ENCODE measurements at places on chromosomes 12 and 14.

- no peak for DNase-seq
These were observed 577.7 kb upstream of the NOVA1 start for GRCh38 chr14:27175489-27175888.

DNA sequence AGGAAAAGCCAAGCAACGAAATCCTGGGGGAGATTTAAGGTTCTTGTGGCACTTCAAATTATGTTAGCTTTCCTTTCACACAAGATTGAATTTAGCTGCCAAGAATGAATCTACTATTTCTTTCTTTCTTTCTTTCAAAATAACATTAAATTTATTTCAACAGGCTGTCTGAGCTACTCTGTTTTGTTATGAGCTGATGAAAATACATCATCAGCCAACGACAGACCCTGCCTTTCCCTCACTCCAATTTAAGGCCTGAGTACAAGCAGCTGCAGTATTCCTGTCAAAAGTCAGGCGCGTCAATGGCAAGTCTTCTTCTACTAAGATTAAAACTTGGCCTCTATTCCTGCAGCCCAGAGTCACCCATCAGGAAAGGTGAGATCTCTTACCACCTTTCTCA, 347.7 kb upstream of the FLRT2 start:
- no peak for DNase-seq

GRCh38 chr14:34180434-34180833, 229.6 kb upstream of the EGLN3 start:
- DNase-seq, result no peak

DNA sequence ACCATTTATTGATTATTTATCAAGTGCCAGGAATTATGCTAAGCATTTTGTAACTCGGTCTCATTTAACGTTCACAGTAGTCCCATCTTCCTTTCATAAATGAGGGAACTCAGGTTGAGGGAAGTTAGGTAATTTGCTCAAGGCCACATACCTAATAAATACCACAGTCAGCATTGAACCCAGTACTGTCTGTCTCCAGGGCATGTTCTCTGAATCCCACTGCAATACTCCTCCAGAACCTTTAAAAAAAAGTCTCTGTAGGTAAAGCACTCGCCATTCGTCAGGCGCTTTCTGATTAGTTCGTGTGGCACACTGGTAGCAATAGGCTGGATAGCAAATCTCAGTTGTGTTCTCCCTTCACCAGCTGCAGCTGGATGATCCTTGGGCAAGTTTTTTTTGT, 14.3 kb downstream of the SLC17A8 start:
- no peak for DNase-seq

- DNase-seq, result peak; percentile 91
These were observed 106.0 kb downstream of the SLC41A2 start for GRCh38 chr12:104852102-104852501.

DNA sequence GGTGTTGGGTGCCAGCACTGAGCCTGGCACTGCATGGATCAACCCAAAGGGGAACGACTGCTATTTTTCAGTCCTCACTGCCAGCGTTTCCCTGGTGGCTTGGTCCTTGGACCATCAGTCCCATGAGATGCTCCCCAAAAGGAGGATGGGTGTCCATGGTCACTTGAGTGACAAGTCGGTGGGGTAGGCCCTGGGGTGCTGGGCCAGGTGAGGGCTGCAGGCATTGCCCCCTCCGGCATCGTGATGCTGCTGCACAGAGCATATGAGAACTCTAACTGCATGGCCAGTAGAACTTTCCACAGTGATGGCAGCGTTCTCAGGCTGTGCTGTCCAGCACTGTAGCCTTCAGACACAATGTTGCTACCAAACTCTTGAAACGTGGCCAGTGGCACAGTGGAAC, 16.2 kb downstream of the SETD1B start:
- DNase-seq, result no peak

GRCh38 chr14:95255487-95255886, 64.2 kb downstream of the CLMN start:
- no peak for DNase-seq

- no peak for DNase-seq
These were observed 6.5 kb downstream of the CCDC175 start for GRCh38 chr14:59570122-59570521.

DNA sequence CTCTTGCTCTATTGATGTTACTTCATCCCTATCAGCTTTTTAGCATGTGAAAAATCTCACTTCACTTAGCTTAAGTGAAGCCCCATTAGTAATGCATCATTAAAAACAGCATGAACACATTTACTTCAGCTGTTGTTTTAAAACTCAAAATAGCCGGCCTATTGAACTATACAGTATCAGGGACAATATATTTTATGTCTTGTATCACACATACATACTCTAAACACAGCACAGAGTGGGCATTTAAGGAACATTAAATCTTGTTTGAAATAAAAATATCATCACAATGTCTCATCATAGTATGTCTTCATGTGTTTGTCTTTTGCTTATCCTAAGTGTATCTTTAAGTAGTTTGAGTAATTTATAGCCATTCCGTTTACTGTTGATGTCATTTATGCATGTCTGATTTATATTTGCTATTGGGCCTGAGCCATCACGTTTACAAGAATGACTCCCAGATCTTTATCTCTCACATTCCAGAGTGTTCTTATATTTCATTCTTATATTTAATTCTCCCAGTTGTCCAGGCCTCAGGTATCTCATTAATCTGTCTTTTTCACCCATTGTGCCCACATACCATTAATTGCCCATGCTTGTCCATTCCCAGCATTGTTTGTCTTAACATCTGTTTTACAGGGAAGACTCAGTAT, 57.5 kb downstream of the ARHGAP5 start:
- DNase-seq, result peak; percentile 89

GRCh38 chr14:23306412-23307145, at the start of gene BCL2L2:
TSS of gene BCL2L2 (plus strand) at chr14:23306833. CDS start at chr14:23307768, 935 bp downstream.
- DNase-seq, result peak; percentile 71

GRCh38 chr12:107512391-107512790, 173.2 kb upstream of the PWP1 start:
- no peak for DNase-seq

DNA sequence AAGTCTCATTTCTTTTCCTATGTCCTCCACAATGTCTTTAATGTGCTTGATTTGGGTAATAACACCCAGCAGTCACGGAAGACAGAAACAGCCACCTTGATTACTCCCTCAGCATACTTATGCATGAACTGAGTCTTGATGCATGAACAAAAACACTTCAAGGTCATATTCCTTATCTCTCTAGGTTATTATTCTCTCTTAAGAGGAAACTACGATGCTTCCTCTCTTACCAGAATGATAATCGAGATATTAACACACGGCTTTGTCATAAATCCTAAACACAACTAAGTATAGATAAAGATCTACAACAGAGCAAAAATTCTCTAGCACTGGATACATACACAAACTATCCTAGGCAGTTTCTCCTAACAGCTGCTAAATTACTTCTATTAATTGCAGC, 583.5 kb upstream of the ATP2B1 start:
- DNase-seq, result no peak

GRCh38 chr14:86521843-86522242, 991.9 kb downstream of the FLRT2 start:
- no peak for DNase-seq

DNA sequence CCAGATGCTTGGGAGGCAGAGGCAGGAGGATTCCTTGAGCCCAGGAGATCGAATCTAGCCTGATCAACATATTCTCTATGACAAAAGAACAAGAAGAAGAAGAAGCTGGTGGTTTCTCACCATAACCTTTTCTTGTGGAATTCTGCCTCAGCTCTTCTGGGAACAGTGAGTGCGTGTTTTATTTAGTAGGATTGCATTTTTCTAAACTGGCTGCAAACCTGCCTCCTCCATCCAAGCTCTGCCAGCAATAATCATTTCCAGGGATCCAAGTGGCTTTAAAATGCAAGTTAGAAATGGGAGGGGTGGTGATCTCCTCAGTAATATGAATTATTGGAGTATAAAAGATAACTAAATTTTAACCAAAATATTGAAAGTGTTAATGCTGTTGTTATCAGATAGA, 46.1 kb upstream of the MMP17 start:
- no peak for DNase-seq

DNA sequence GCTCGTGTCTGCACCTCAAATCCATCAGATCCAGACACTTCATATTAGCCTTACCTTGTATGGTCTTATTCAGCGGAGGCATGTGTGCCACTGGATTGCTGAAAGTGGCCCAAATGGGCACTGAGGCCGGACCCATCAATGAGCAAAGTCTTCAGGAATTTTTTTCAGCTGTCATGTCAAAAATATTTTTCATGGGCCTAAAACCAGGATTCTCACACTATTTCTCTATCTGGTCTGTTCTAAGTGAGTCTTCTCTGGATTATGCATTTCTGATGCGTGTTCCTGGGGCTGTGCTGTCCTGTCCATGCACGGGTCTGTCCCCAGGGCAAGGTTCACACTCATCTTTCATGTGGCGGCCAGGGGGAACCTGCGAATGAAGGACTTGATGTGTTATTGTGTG, 94.6 kb downstream of the KCNA5 start:
- DNase-seq, result no peak

DNA sequence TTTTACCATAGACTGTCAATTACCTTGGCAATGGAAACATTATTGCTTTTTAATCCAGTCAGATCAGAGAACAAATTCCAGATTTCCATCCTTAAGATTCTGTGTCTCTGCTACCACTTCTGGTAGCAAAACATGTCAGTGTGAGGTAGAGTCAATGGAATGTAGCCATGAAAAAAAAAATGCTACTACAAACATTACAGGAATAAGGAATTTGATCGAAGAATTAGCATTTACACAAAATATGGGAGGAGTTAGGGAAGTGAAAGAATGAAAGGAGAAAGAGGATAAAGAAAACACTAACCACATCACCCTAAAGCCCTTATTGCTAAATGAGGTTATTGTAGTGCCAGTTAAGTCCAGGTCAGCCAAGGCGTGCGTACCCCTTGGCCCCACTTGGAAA, 9.2 kb downstream of the MED21 start:
- no peak for DNase-seq

DNA sequence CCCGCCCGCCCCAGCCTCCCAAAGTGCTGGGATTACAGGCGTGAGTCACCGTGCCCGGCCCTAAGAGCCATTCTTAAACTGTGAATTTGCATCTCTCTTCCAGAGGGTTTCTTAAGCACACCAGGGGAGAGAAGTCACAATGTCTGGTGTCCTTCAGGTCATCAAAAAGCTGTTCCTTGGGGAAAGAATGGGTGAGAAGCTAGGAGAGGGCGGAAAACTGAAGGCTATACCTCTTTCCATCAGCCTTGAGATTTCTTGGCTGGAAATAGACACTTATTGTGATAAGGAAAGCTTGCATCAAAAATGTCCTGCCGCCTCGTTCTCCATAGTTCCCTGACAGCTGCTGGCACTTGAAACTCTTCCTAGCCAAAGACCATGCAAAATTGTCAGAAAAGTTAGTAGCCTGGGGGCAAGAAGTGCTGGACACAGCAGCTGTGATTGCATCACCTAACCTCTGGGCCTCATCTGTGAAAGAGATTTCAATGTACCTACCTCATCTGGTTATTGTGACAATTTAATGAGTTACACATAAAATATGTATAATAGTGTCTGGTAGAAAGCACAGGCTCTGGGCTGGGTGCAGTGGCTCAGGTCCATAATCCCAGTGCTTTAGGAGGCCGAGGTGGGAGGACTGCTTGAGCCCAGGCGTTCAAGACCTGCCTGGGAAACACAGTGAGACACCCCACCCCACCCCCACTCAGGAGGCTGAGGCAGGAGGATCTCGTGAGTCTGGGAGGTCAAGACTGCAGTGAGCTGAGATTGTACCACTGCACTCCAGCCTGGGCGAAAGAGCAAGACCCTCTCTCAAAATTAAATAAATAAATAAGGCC, 9.7 kb upstream of the UBC start:
- DNase-seq, result no peak

DNA sequence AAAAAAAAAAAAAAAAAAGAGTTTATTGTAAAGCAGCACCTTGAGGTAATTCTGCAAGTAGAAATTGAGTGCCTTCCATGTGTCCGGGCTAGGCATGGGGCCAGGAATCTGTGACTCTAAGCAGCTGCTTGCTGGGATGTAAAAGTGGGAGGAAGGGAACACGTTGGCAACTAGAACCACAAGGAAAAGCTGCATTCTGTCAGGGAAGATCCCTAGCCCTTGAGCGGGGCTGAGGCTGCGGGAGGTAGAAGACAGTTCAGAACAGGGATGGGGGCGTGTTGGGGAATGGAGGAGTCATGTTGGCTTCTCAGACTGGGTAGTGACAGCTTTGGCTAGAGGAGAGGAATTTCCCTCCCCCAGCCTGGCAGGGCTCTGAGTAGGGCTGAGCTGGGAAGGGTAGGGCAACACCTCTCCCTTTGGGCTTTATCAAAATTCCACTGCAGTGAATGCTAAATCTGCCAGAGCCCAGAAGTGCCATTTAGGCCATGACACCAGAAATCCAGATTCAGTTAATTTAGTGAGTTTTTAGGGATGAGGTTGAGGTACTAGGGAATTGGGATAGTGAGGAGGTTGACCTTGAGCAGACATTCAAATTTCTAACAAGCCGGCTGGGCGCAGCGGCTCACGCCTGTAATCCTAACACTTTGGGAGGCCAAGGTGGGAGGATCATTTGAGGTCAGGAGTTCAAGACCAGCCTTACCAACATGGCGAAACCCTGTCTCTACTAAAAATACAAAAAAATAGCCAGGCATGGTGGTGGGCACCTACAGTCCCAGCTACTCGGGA, 3.4 kb upstream of the TRAFD1 start:
- peak; percentile 49 for DNase-seq

GRCh38 chr14:101466456-101467180, 94.7 kb upstream of the DIO3 start:
- no peak for DNase-seq

- no peak for DNase-seq
These were observed 117.7 kb upstream of the NCOR2 start for GRCh38 chr12:124684971-124685688.

DNA sequence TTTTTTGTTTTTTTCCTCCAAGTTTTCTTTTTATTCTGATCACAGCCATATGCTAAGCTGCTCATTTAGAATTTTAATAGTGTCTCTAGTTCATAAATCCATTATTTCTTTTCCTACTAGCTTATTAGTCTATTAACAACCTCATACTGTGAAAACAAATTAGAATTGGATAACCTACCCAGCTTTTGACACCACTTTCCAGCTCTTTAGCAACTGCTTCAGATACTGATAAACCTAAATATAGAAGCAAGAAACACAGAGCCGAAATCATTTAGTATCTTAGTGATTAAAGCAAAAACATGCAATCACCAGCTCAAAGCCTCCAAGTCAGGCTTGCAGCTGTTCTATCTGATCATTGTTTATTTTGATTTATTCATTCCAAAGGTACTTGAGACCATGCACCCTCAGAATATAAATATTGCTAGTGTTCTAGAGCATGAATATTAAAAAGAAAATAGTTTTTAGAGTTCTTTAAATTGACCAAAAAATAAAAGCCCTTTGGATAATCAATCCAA, 121.5 kb downstream of the STXBP6 start:
- no peak for DNase-seq

DNA sequence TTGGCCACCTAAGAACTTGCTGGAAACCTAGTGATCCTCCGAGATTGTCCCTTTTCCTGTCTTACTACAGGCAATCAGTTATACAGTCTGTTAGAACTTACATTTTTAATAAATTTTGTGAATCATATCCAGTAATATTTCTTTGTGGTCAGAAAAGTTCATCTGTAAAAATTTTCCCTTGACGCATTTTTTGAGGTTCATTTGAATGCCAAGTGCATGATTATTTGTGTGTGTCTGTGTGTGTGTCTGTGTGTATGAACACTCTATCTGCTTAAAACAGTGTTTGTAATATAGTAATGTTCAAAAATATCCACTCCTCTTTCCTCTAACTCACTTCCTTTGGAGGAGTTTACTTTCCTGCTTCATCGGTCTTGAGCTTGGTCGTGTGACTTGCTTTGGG, 468.7 kb upstream of the FLRT2 start:
- DNase-seq, result peak; percentile 36

Data from fibroblast of skin of left quadriceps (primary cell).